ENCODE measurements at places on chromosomes 1 and 21.

- no peak for DNase-seq
Measured at GRCh38 chr1:212555426-212555825, 53.1 kb upstream of the ATF3 start.

GRCh38 chr21:43805275-43805800 is 16.0 kb downstream of the RRP1 start:
- DNase-seq, result no peak

GRCh38 chr1:224799083-224799482 is 130.4 kb upstream of the DNAH14 start:
- DNase-seq, result no peak

GRCh38 chr1:208557046-208557722 is 313.0 kb upstream of the PLXNA2 start:
- no peak for DNase-seq

GRCh38 chr1:99424087-99424486 is 159.8 kb downstream of the PLPPR4 start:
- no peak for DNase-seq

- no peak for DNase-seq
Measured at GRCh38 chr1:46653405-46653958, 14.7 kb downstream of the ATPAF1 start.

DNA sequence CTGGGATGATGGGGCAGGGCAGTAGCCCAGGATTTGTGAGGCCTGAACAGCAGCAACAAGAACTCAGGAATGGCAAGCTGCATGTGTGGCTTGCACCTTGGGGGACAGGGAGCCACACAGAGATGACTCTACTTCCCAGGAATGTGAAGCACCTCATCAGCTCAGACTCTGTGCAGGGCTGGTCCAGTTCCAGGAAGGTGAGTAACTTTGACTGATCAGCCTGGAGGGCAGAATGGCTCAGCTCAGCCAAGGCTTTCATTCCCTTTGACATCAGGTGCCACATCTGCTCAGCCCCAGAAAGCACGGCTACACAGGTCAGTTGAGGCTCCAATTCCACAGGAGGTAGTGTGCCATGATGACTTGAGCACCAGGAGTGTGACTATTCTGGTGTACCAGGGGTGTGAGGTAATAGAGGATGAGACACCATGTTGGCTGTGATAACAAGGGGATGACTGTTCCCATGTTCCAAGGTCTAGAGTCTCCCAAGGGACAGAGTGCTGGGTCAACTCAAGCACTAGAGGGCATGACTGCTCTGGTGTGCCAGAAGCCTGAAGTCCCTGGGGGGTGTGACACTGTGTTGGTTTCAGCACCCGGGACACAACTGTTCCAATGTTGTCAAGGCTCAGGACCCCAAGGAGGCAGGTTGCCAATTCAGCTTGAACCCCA is 625.8 kb upstream of the ADGRL2 start:
- DNase-seq, result no peak

- no peak for DNase-seq
Measured at GRCh38 chr1:48761986-48762385, 14.7 kb downstream of the BEND5 start.

DNA sequence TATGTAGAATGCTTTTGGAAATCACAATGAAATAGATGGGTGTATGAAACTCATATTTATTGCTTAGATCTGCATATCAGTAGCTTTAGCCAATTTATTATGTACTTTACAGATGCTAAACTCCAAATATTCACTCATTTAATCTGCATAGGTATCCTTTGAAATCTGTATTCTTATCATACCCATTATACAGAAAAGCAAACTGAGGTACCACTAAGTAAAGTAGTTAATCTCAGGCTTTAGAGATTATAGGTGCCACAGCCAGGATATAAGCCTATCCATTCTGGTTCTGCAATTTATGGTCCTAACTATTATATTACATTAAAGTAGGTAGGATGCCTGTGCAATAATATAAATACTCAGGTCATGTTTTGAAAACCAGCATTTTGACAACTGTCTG is 369.4 kb downstream of the NCAM2 start:
- no peak for DNase-seq

GRCh38 chr1:48701445-48701844 is 75.2 kb downstream of the BEND5 start:
- DNase-seq, result no peak

GRCh38 chr1:152182944-152183361 is 23.9 kb upstream of the RPTN start:
- DNase-seq, result no peak

GRCh38 chr1:17696417-17697301 is 58.5 kb upstream of the ACTL8 start:
- no peak for DNase-seq

GRCh38 chr1:243718893-243719292 is 131.2 kb downstream of the AKT3 start:
- DNase-seq, result no peak

GRCh38 chr1:26431979-26432695 is at the start of gene DHDDS:
Gene DHDDS (plus strand): TSS chr1:26432321. CDS start chr1:26432946, 625 bp downstream.
- DNase-seq, result peak; percentile 99

DNA sequence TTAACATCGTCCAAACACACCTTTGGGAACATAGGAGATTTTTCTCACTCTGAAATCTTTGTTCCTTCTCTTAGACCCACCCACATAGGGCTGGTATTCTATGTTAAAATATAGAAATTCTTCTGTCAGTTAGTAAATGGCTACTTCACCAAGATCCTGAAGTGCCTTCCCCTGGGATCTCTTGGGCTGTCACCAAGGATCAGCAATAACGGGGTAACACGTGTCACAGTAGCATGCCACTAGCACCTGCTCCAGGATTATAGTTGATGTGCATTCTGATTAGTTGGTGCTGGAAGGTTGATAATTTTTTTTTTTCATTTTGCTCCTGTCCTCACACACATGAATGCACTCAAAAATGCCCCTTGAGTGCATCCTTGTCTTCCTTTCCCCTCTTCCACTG is 298.7 kb downstream of the NTNG1 start:
- no peak for DNase-seq

DNA sequence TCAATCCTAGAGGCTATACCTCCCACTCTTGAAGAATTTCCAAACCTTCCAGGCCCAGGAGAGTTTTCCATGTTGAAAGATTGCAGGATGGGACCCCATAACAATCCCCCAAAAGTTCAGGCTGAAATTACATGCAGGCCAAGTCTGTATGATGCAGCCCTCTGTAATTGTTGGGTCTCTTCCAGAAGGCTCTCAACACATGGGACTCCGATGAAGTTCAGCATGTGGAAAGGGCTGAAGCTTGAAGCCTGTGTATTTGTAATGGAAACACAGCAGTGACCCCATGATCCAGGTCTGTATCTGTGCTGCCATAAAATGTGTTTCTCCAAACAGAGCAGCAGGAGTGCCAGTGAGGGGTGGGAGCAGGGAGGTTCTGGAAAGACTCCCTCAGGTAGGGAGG is 202.5 kb upstream of the LYPLAL1 start:
- no peak for DNase-seq

- DNase-seq, result no peak
Measured at GRCh38 chr21:32328595-32328994, 29.9 kb downstream of the MRAP start.

- no peak for DNase-seq
Measured at GRCh38 chr1:46806196-46807020, 7.6 kb downstream of the CYP4B1 start.

- no peak for DNase-seq
Measured at GRCh38 chr1:227889047-227889862, 58.5 kb downstream of the WNT9A start.

GRCh38 chr1:86833461-86834215 is 80.3 kb downstream of the SELENOF start:
- peak; percentile 86 for DNase-seq

GRCh38 chr1:233668725-233669294 is 54.9 kb downstream of the KCNK1 start:
- no peak for DNase-seq

DNA sequence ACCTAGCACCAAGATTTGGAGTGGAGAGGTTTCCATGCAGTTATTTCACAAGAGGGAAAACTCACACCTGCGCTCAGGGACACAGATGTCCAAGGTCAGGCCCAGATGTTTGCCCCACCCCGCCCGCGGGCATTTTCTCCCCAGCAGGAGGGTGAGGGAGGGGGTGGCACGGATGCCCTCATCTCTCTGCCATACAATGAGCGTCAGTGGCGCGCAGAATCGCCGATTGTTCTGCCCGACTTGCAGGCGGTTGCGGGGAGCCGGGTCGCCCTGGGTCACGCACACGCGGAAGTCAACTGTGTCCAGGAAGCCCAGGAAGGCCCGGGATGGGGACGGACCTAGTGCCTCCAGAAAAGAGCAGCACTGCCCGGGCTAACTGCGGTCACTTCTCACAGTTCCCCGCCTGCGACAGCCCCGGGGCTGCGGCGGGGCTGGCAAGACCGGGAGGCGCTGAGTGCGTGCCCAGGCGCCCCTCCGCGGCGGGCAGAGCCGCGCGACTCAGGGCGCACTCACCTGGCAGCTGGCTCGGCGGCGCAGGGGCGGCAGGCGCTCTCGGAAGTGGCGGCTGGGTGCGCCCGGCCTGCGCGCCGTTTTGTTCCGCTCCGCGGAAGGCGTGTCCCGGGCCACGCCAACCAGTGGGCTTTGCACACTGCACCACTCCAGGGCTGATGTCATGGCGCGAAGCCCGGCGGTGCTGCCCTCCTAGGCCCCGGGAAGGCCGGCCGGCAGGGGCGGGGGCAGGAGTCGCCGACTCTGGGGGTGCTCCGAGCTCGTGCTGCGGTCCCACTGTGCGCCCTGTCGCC is at the start of gene CSRP1:
TSS of gene CSRP1 (minus strand) at position 567 of the 803 bp plus-strand sequence. CDS start 10,820 bp downstream, outside the sequence.
- DNase-seq, result peak; percentile 69
